ENCODE measurements at places on chromosomes 6 and 20. TPM values are rescaled to one million over a fixed set of nuclear protein-coding genes. Genes with fewer than 3 reads are reported as not detected.

Gene TP53TG5
- not detected for total RNA-seq

Gene SAMD3
- total RNA-seq = 24.3 TPM

Gene MYL9
- total RNA-seq = not detected

Gene DLL1
- 7.1 TPM for total RNA-seq

Gene CCDC170
- not detected for total RNA-seq

Gene GSTA3
- total RNA-seq = not detected

Gene BCAS4
- 19.0 TPM for total RNA-seq

Gene MUC22
- not detected for total RNA-seq

Gene KCNQ5
- total RNA-seq = 2.5 TPM

Gene SHLD1
- total RNA-seq = 7.3 TPM

Gene FAM83B
- total RNA-seq = not detected

Gene EEF1A2
- 0.92 TPM for total RNA-seq

Gene SSTR4
- not detected for total RNA-seq

Gene BMP2
- not detected for total RNA-seq

Gene TRPC4AP
- total RNA-seq = 56.3 TPM

Gene RAET1L
- total RNA-seq = not detected

Gene IRF4
- total RNA-seq = 20.8 TPM

Gene CNR1
- not detected for total RNA-seq

Gene TMEM63B
- total RNA-seq = 12.8 TPM
